ENCODE measurements at places on chromosomes 4 and X.

GRCh38 chrX:150587585-150588503, 19.4 kb downstream of the MTM1 start:
- DNase-seq, result no peak

DNA sequence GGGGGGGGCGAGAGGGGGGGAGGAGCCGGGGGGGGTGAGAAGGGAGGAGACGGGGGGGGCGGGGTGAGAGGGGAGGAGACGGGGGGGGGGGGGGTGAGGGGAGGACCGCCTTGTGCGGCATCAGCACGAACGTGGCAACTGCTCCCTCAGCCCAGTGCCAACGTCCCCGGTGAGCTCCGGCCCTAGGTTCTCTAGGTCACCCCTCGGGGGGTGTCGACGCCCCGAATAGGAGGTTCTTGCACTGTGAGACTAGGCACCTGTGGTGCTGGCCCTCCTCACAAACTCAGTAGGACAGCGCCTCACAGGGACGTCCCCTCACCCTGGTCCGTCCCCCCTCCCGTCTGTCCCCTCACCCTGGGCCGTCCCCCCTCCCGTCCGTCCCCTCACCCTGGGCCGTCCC, 21.5 kb upstream of the GTPBP6 start:
- no peak for DNase-seq

DNA sequence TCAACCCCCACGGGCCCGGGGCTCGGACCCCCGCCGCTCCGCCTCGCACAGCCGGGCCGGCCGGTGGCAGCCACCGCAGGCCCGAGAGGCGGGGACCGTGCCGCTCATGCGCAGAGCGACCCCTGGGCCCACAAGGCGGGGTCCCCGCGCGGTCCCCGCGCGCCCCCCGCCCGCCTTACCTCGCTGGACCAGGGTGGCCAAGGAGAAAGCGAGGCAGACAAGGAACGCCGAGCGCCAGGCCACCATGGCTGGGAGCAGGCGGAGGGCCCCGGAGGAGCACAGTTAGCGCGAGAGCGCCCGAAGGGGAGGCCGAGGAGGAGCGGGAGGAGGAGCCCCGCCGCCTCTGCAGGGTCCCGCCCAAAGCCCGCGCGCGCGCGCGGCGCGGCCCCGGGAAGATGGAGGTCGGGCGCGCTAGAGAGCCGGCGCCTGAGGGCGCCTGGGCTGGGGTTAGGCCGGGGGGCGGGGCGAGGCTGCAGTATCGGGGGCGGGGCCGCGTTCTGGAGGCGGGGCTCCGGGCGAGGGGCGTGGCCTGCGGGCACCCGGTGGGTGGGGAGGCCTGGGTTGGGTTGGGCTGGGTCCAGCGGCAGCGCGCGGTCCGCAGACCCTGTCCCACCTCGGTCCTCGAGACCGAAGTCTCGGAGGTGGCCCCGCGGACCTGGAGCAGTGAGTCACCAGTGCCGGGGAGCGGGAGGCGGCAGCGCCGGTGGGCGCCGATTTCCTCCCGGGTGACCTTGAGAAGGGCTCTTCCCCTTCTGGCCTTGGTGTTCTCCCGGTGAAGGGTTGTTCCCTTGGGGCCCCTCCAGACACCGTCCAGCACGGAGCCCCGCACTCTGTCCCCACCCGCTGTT, at the start of gene CD99L2:
Gene CD99L2, minus strand, starts transcription at position 326 of the 848 bp plus-strand sequence. Its CDS starts 80 bp downstream, at position 246.
- peak; percentile 81 for DNase-seq

DNA sequence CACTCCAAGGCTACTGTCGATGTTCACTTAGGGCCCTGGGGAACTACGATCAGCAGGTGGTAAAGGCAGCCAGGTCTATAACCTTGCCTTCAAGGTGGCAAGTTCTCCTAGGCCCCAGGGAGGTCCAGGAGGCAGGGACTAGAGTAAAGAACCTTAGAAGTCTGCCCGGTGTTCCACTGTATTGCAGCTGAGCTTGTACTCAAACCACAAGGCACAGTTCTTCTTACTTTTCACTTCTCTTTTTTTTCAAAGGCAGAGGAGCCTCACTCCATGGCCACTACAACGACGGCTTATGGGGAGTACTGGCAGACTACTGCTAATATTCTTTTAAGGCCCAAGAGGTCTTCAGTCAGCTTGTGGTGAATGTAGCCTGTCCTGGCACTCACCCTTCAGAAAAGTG, 78.8 kb upstream of the GPR174 start:
- no peak for DNase-seq

DNA sequence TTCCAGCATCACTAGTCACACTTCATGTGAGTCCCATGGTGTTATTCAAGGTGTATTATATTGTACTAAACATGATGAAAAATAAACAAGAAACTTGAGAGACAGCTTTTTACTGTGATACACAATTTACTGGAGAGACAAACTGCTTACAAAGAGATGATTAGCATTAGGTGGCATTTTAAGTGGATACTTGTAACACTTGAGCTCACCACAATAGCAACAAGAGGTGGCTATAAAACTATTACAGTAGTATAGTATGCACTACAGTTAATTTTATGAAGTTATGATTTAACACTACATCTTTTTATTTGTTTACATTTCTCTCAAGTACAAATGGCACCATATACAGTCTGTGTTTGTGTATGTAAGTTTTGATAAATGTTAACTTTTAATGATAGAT, 246.6 kb downstream of the PARM1 start:
- no peak for DNase-seq

All from breast epithelium (tissue), 4 donors.